Peyer's patch (tissue), 4 donors: ENCODE measurements at places on chromosomes 12 and 14. TPM values are rescaled to one million over a fixed set of nuclear protein-coding genes. Genes with fewer than 3 reads are reported as not detected.

Gene TMCC3
- total RNA-seq = 31.5 TPM

Gene BRI3BP
- total RNA-seq = 55.2 TPM

Gene SMOC1
- 0.54 TPM for total RNA-seq

GRCh38 chr14:89589400-89590118 is 172.5 kb upstream of the FOXN3 start:
- no peak for DNase-seq
- H3K4me3 ChIP-seq = no peak overlapping the region
- H3K4me1 ChIP-seq = no peaks in the 10 kb centered on the region

DNA sequence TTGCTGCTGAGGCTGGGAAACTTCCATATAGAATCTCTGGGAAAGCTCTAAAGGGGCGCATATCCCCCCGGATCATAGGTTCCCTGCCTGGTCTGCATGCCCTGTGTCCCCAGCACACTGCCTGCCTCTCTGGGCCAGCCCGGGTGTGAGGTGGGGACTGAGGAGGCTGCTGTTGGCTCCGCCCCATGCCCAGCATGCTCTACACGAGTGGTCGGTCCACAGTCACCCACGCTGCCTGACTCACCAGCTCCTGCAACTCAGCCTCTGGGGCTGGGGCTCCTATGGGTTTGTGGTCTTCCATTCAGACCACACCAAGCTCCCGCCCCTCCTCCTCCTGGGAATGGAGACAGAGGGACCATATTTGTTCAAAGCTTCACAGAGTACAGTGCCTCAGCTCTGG is 88.5 kb upstream of the ANO2 start:
- H3K27me3 ChIP-seq = no peaks in the 10 kb centered on the region
- H3K4me3 ChIP-seq = no peak overlapping the region
- H3K36me3 ChIP-seq = no peaks in the 10 kb centered on the region
- no peaks in the 10 kb centered on the region for H3K4me1 ChIP-seq
- H3K27ac ChIP-seq = no peak overlapping the region
